ENCODE measurements at places on chromosomes 3 and 15.

- peak; percentile 65 for DNase-seq
Measured at GRCh38 chr3:71710906-71711494, 14.2 kb downstream of the EIF4E3 start.

DNA sequence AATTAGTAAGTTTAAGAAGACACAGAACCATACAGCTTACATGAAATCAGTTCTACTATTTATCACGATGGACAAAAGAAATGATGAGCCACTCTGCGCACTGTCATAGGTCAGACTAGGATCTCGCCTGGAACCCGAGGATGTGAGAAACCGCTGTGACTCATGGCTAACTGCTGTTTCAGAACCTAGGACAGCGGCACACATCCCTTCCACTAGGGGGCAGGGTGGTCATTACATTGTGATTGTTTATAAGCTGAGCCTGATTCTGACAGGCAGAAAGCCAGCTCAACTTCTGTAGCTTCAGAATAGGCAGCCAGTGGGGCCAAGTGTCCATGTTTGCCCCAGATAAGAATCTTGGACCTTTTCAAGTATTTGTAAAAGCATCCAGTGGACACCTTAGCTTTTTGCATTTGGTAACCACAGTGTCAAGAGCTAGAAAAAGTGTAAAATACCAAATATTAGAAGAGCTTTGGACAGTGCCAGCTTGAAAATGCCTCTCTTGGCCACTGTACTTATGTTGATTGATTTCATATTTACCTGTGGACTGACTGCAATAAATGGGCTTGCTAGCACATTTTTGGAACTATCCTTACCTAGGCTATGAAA is 115.8 kb downstream of the KBTBD8 start:
- DNase-seq: peak; percentile 56

DNA sequence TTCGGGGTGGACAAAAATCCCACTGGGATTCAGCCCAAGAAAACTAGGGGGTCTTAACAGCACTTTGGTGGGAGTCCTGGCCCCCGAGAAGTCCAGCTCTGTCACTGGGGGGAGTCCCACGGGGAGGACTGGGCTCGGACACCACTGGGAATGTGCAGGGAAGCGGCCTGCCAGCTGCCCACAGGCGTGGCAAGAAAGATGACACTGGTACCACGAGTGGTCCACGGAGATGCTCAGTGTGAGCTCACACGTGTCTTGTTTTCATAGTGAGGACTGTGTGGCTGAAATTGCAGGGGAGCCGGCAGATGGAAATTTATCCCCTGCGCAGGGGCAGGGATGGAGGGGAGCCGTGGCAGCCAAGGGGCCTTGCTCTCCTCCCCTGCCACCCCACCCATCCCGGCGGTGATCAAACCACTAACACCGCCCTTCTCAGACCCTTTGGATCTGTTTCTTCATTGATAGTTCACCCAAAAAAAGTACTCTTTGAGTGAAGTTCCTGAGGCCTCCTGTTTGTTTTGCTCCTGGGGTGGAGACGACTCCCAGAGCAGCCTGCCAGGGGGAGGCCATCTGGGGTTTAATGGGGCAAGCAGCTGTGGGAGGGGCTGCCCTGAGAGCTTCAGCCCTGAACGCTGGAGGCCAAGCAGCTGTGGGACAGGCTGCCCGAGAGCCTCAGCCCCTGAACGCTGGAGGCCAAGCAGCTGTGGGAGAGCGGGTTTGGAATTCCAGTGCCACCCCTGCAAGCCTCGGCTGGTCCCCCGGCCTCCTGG is 130.9 kb downstream of the LRRK1 start:
- DNase-seq: no peak

DNA sequence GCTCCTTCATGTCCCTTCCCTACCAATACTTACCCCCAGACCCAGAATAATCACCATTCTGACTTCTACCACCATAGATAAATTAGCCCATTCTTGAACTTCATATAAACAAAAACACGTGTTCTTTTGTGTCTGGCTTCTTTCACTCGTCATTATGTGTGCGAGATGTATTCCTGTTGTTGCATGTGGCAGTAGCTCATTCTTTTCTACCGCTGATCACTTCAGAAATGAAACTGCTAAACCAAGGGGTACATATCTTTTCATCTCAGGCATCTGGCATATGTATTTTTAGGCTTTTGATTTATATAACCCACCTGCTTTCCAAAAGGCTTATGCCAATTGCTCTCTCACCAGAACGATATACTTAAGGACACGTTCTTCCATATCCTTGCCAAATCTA is 13.8 kb upstream of the SCG3 start:
- DNase-seq: no peak

GRCh38 chr3:193894121-193894863 is 241.7 kb upstream of the HES1 start:
- no peak for DNase-seq

DNA sequence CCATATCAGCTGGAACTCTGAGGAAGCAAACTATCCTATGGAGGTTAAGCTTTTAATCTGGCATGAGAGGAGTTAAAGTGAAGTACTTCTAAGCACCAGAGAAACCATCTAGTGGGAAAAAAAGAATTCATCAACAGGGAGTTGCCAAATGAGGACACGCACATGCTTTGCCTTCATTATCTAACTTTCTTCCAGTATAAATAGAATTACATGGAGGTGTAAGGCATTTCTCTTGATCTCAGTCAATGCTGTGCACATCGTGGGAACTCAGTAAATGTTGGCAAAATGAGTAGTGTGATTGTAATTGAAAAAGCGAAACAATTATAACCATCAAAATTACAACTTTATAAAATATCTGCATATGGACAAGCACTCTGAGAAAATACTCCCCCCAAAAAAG is 8.0 kb upstream of the GSK3B start:
- no peak for DNase-seq

DNA sequence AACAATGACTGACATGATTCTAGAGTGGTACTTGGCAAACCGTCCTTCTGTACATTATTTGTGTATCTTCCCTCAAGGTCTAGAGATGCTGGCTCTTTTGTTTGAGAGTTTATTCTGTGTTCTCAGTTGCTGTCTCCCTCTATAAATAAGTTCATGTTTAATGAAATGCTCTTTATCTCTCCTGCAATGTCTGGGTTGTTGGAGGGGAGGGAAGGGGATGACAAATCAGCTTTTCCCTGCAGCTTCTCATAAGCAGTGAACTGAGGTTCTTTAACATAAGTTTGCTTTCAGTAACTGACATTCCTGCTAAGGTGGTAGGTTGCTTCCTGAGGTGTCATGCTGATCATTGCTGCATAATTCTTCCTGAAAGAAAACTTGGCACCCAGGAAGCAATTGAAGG is 21.8 kb downstream of the ITPR1 start:
- DNase-seq: no peak

GRCh38 chr3:171481011-171481410 is 20.8 kb upstream of the TNIK start:
- no peak for DNase-seq

GRCh38 chr15:97126553-97127233 is 796.2 kb downstream of the NR2F2 start:
- DNase-seq: no peak

- DNase-seq: no peak
Measured at GRCh38 chr3:196691386-196691785, 20.7 kb downstream of the CEP19 start.

- DNase-seq: no peak
Measured at GRCh38 chr3:172384836-172385235, 63.4 kb downstream of the GHSR start.

GRCh38 chr3:111810909-111811308 is 48.2 kb upstream of the PHLDB2 start:
- DNase-seq: no peak

GRCh38 chr15:60842694-60843093 is 363.8 kb upstream of the ICE2 start:
- no peak for DNase-seq

DNA sequence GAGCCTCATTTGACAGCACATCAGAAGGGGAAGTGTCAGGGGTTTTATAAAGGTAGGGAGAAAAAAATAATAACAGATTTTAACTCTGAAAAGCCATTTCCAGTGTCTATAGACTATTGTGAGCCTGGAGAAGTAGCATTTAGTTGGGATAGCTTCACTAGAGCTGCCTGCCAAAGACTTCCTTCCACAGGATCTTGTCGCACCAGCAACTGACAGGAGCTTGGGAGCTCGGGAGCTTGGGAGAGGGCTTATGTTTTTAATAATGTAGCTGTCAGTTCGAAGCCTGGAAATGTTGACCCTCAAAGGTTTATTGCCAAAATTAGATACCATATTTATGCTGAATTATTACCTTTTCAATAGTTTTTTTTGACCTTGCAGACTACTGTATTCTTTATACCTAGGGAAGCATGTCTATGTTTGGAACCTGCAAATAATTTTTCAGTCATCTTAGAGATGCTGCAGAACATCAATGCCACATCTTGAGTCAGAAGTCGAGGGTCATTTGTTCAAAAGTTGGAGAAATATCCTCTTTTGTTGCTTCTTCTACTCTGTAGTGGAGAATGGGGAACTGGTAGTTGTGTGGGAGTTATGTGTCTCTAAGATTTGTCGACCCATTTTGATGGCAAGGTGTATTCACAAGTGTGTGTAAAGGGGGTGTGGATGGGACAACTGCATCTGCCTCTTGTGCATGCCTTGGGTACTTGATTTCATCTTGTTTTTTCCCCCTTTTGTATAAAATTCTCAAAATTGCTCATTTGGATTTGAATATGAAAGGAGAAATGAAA is 41.7 kb downstream of the ARPP21 start:
- DNase-seq: no peak

- no peak for DNase-seq
Measured at GRCh38 chr15:47473832-47474231, 243.5 kb upstream of the SEMA6D start.

Data from GM10248 (cell line).